ENCODE measurements at places on chromosomes 7 and 10.

- DNase-seq = no peak
Measured at GRCh38 chr10:106525835-106526234, 638.7 kb downstream of the SORCS1 start.

DNA sequence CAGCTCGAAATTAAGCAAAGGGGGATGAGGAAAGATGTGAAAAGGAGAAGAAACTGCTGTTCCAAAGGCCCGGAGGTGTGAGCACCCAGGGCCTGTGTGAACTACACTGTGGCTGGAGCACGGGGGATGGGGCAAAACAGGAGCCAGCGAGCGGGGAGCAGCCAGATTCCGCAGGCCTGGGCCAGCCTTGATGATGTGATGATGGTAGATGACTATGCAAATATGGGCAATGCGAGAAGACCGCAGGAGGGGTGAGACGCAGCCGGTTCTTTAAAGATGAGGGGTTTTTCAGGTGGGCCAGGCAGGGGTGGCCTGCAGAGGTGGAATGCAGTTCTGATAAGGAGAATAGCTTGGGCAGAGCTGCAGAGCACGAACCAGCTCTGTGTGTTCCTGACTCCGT is 61.5 kb downstream of the LANCL2 start:
- DNase-seq = no peak

GRCh38 chr7:5510426-5511045 is 86.9 kb upstream of the TNRC18 start:
- no peak for DNase-seq

DNA sequence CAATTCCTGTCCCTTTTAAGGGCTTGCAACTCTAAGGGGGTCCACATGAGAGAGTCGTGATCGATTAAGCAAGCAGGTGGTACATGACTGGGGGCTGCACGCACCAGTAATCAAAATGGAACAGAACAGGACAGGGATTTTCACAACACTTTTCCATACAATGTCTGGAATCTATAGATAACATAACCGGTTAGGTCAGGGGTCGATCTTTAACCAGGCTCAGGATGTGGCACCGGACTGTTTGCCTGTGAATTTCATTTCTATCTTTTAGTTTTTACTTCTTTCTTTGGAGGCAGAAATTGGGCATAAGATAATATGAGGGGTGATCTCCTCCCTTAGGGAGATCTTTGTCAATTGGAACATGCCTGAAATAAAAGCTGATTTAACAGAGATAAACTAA is 370.1 kb downstream of the IPMK start:
- no peak for DNase-seq

DNA sequence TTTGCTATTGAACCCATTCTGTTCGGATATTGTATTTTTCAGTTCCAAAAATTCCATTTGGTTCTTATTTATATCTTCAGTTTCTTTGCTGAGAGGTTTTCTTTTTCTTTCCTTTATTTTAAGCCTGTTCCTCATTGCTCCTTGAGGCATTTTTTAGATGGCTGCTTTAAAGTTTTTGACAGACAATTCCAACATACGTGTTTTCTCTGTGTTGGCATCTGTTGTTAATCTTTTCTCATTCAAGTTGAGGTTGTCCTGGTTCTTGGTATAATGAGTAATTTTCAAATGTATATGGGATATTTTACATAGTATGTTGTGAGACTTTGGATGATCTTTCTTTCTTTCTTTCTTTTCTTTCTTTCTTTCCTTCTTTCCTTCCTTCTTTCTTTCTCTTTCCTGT is 1078.0 kb upstream of the CELF2 start:
- no peak for DNase-seq

Data from SW 1271 (cell line).